Epithelial cell of umbilical artery (primary cell): ENCODE measurements at places on chromosomes 5 and 9. TPM values are rescaled to one million over a fixed set of nuclear protein-coding genes. Genes with fewer than 3 reads are reported as not detected.

The PCDHA7 gene
- total RNA-seq, result 0.15 and 0.32 TPM in 2 replicates

The DOCK8 gene
- 0.46 and 1.3 TPM in 2 replicates for total RNA-seq

The KLF9 gene
- total RNA-seq, result 17.5 and 32.4 TPM in 2 replicates

The PCDHGA7 gene
- total RNA-seq, result 0.65 and 0.91 TPM in 2 replicates

The C7 gene
- total RNA-seq, result 0.32 and 0.61 TPM in 2 replicates
